ENCODE measurements at places on chromosomes 13 and 19. TPM values are rescaled to one million over a fixed set of nuclear protein-coding genes. Genes with fewer than 3 reads are reported as not detected.

The ZNF865 gene
- 2.0 TPM for total RNA-seq

The DHPS gene
- 53.0 TPM for total RNA-seq

The CYP2F1 gene
- total RNA-seq, result not detected

The IGFL1 gene
- not detected for total RNA-seq

The MEIS3 gene
- total RNA-seq, result 0.29 TPM

The FPR1 gene
- total RNA-seq, result not detected

The RNF225 gene
- 0.67 TPM for total RNA-seq

The PPM1N gene
- 2.3 TPM for total RNA-seq

The MISP3 gene
- 0.33 TPM for total RNA-seq
